Stimulated activated CD8-positive, alpha-beta memory T cell treated with anti-CD3 and anti-CD28 coated beads, Interleukin-4, amount 100 ng/mL, for 24 hours (primary cell): ENCODE measurements at places on chromosomes 2 and 18.

GRCh38 chr2:43594875-43595274, 963 bp downstream of the THADA start:
- DNase-seq = no peak

DNA sequence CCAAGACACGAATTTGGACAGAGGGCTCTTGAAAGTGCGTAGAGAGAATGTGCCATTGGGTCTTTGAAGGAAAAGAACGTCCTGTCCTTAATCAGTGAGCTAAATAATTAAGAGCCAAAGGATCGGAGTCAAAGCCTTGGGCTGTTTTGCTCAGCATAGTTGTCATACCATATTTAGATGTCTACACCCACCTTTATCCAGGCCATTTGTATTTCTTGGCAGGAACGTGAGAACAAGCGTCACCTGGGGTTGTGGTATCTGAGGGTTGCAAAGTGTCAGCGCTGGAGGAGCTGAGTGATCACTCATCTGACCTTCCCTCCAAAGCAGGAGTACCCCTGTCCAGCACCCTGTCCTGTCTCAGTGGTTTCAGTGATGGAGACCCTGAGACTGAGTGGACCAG, 4.5 kb downstream of the LPIN1 start:
- no peak for DNase-seq

DNA sequence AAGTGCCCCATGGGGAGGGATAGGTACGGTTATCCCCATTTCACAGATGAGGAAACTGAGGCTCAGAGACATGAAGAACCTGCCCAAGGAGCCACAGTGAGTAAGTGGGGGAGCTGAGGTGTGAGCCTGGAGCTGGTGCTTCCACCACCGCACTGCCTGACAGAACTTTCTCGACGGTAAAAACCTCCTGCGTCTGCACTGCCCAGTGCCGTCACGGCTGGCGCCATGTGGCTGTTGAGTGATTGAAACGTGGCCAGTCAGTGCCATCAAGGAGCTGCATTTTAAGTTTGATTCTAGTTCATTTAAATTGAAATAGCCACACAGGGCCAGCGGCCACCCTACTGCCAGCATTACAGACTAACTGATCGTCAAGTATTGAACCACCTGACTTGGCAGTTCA, 217.1 kb downstream of the AGAP1 start:
- no peak for DNase-seq

GRCh38 chr2:241354668-241355658, 1.1 kb upstream of the FARP2 start:
- peak; percentile 39 for DNase-seq

DNA sequence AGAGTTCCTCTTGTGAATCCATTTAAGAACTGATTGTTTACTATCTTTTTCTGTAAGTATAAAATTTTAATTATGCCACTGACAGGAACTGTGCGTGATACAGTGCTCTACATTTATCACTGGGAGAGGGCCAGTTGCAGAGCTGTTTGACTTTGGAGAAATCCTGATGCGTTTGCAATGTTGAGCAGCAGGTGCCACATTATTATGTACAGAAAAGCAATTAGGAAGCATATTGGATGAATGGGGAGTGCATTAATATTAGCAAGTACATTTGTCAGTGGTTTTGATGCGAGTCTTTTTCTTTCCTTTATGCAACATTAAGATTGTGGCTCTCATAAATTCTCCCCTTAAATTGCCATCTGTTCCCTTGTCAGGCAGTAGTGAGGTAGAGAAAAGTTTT, 302.3 kb upstream of the FANCL start:
- no peak for DNase-seq

DNA sequence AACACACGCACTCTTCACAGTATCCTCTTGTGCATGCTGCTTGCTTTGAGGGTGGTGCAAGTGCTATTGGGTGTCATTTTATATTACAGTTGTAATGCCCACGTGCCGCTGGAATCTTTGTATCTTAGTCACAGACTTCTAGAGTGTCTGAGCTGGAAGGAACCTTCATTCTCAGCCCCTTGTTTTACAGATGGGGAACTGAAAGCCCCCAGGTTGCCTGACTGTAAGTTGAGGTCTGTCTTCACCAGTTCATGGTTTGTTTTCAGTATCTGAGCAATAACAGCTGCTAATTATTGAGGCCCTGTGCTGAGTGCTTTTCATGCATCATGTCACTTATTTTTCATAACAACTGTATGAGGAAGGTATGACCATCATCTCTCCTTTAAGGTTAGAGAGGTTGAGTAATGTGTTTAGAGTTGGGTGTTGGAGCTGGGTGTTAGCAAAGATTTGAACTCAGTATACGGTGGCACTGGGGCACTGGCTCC, 77.0 kb downstream of the PRKCE start:
- no peak for DNase-seq

DNA sequence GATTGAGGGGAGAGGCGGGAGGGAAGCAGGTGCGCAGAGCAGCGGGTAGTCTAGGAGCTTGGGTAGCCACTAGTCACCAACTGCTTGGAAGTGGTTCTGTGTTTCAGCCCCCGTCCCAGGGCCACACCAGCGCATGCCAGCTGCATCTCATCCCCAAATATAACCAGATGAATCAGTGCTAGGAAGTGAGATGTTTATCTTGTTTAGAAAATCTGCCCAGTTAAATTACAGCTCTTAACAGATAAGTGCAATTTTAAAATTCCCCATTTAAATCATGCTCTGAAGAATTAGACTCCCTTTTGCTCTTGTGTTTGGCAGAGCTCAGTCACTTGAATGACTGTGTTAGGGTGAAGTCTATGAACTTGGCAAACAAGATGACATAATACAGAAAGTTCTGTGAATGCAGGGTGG, 193.8 kb downstream of the SEPTIN10 start:
- no peak for DNase-seq

GRCh38 chr2:27627963-27628766, 647 bp downstream of the CCDC121 start:
- no peak for DNase-seq

- DNase-seq = no peak
These were observed 31.3 kb downstream of the EXOC6B start for GRCh38 chr2:72794572-72794971.

DNA sequence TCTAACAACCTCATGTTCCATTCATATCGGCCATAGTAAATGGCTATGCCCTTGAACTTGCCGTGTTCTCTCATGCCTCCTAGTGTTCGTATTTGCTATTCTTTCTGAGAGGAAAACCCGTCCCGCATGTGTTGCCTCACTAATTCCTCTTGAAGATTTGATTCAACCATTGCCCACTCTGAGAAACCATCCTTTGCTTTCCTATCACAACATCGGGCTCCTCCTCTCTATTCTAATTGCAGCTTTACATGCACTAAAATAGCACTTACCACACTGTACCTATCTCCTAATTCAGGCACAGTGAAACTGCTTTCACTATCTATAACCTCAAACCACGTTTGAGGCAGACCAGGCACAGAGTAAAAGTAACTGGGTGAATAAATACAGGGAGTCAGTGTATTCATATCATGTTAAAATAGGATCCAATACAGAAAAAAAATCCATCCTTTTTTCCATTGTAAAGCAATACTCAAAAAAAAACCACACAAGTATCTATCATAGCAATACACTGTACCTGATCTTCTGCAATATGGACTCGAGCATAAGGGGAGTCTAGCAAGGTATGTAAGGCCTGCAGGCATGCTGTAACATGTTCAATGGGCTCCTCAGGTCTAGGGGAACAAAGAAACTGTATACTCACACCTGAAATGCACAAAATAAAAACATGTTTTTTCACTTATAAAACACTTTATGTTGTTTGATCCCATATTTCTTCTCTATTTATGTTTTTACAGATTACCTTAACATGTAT, 39.0 kb upstream of the STRN start:
- DNase-seq = no peak
